ENCODE measurements at places on chromosomes 7 and 10.

DNA sequence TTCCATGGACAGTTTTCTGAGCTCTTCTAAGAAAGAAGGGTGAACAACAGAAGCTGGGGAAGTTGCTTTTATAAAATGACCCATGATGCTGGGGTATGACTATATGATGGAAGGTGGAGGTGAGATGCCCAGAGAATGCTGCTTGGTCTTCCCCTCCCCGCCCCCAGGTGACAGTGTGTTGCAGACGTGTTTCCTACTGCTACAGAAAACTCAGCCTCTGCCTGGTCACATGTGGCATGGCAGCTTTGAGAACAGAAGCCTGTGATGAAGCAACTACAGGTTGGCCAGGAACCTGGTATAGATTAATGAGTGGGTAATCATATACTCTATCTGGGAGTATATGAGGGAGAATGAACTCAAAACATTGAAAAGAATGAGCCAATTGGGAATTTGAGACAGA, 67.1 kb downstream of the MTURN start:
- no peak for DNase-seq

DNA sequence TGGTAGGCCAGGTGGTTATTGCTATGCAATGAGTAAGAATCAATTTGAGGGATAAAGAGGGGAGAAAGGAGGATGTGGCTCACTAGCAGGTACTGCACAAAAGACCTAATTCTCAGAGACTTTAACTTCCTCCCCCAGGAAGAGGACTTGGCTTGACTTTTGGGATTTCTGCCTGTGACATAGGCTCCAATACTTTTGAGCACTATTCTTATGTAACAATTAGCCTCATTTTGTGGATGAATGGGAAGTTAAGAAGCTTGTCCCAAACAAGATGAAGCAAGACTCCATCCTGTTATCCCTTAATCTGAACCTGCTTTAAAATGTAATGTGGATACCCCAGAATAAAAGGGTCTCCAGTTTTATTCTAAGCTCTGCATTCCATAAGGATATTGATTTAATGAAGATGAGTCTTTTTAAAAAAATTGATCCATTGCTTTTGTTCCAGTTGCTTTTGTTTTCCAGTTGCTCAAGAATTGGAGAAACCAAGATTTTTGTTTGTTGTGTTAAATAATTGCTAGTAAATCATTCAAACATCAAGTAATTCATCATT, 218.5 kb downstream of the SNX13 start:
- DNase-seq: no peak

- no peak for DNase-seq
Measured at GRCh38 chr10:102367441-102367840, 28.1 kb upstream of the NFKB2 start.

GRCh38 chr10:63409465-63410027, 56.2 kb downstream of the JMJD1C start:
- DNase-seq: no peak

- no peak for DNase-seq
Measured at GRCh38 chr10:48439031-48439430, 132.6 kb downstream of the MAPK8 start.

GRCh38 chr10:124534826-124535601, 73.4 kb downstream of the LHPP start:
- no peak for DNase-seq

- no peak for DNase-seq
Measured at GRCh38 chr10:80771902-80772555, 234.3 kb downstream of the SH2D4B start.

- DNase-seq: no peak
Measured at GRCh38 chr10:50417486-50417885, 166.2 kb upstream of the ASAH2 start.

DNA sequence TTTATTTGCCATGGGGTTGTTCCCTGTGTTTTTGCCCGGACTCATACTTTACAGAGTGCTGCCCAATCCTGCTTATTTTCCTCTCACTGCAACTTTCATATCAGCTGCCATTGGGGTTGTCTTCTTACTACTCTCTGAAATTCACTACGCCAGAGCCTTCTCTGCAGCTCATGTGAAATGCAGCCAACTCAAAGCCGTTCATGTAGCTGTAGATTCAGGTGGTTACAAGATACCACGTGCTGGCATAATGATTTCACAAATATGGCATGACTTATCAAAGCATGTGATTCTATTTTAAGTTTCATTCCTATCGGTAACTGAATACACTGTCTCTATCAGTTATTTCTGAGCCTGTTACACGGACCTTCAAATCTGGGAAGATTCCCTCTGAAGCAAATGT, 130.3 kb upstream of the WNT16 start:
- no peak for DNase-seq

GRCh38 chr7:42790196-42790595, 121.7 kb downstream of the C7orf25 start:
- DNase-seq: no peak

- no peak for DNase-seq
Measured at GRCh38 chr10:89238956-89239644, 12.5 kb downstream of the LIPA start.

GRCh38 chr10:113178771-113179170, 228.7 kb downstream of the TCF7L2 start:
- no peak for DNase-seq

DNA sequence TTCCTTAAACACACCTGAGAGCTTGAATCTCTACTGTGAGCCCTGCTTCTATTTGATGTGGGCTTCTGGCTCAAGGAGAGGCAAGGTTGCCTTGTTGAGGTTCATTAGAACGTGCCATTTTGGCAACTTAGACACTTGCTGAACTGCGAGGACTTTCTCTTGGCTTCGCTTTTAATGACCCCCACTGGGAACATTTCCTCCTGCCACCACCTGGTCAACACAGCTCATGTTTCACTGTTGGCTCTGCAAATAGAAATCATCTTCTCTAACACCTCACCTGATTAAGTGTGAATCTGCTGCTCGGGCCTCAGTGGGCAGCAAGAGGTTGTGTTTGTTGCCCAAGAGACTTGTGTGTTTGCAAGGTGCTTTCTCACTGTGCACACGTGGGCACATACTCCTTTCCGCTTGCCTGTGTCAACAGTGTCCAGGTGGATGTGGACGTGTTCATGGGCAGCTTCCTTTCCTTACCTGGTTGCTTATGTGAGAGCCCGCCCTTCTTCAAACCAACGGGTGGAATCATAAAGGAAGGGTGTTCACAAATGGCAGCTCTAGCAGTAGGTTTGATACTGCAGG, 147.0 kb downstream of the NRP1 start:
- DNase-seq: no peak
